ENCODE measurements at places on chromosomes 16 and 17.

DNA sequence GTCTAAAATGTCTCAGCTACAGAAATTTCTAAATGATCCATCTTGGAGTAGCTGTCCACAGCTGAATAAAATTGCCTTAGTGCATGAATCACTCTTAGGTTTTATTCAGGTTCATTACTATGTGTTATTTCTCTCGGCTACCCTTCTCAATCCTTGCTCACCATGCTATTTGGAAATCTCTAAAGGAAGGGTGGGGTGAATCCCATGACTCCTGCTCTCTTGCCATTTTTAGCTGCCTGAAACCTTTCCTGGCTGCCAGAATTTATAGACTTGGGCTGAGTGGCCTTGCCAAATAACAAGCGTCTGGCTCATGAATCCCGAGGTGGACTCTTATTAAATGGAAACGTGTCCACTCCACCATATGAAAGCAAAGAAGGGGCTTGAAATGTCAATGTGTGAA lies 936.1 kb upstream of the SOX9 start:
- DNase-seq, result no peak

- no peak for DNase-seq
Observed at GRCh38 chr17:14777291-14777690, 476.4 kb downstream of the HS3ST3B1 start.

GRCh38 chr16:17515421-17516210 lies 44.9 kb upstream of the XYLT1 start:
- peak; percentile 87 for DNase-seq

- DNase-seq, result no peak
Observed at GRCh38 chr17:61075988-61076387, 323.7 kb upstream of the TBX2 start.

GRCh38 chr16:53159781-53160436 lies 105.1 kb downstream of the CHD9 start:
- peak; percentile 60 for DNase-seq

DNA sequence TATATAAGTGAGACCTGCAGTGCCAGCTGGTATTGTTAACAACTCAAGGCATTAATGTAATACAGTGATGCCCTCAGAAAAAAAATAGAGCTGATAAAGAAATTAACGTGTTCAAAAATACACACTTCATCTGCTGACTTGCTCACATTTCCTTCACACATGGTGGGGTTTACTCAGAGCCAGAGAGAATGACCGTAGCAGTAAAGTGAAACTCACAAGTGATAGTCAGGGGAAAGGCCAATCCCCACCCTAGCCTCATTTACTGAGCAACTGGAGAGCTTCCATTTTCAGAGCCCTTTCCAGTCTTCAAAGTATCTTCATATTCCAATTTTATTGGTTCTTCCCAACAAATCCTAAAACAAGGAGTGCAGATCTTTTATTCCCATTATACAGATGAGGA lies 74.0 kb upstream of the HLF start:
- DNase-seq, result no peak

DNA sequence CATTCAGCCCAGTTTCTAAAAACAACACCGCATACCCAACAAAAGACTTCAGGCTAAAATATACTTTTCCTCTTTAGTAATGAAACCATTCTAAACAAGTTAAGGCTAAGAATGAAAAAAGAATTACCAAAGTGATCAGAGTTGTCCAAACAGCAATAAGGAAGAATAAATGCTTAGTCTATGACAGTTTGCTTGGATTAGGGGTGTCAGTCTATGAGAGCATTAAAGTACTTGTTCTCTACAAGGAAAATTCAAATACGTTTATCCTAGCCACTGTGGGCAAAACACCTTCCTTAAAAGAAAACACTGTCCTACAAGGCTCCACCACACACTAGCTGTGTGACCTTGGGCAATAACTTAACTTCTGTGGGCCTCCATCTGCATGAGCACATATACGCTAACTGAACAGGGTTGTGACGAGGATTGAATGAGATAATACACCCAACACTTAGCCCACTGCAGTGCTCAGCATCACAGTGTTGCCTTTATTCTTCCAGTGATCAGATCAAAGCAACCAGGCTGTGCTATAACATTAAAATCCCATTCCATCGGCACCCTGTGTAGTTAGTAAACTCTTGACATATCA lies 53.6 kb downstream of the TEX2 start:
- DNase-seq, result no peak

- DNase-seq, result no peak
Observed at GRCh38 chr16:51132490-51133115, 18.5 kb downstream of the SALL1 start.

DNA sequence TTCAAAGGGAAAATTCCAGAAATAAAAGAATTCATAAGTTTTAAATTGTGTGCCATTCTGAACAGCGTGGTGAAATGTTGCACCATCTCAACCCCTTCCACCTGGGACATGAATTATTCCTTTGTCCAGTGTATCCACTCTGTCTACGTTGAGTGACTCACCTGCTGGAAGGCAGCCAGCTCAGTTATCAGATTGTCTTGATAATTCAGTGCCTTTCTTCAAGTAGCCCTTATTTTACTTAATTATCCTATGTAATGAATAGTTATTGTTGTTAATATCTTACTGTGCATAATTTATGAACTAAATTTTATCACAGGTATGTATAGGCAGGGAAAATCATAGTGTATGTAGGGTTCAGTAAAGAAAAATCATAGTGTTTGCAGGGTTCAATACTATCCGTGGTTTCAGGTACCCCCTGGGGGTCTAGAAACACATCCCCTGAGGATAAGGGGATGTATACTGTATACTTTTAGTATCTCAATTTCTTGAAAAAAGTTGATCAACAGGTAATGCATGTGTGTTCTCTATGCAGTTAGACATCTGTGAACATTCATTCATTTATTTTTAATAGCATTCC lies 7.7 kb upstream of the PCTP start:
- peak; percentile 18 for DNase-seq

GRCh38 chr16:17612336-17612735 lies 141.6 kb upstream of the XYLT1 start:
- DNase-seq, result no peak

DNA sequence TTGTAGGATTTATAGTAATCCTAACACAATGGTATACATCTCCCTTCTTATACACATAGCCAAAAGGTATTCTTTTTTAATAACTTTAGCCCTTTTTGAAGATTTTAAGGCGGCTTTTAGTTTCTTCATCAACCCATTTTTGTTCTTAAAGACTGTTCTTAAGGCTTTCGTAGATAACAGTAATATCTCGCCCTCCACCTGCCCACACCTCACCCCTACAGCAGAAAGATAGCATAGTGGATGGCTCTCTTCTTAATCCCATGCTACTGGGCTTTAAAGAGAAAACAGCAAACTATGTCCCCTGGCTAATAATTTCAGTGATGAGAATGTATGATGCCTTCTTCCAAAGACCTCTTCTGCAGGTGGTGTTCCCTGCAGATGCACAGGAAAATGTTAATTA lies 8.6 kb downstream of the IGSF6 start:
- no peak for DNase-seq

- no peak for DNase-seq
Observed at GRCh38 chr16:56247018-56247417, 55.7 kb downstream of the GNAO1 start.

- DNase-seq, result no peak
Observed at GRCh38 chr16:31471241-31471874, 594 bp upstream of the TGFB1I1 start.

DNA sequence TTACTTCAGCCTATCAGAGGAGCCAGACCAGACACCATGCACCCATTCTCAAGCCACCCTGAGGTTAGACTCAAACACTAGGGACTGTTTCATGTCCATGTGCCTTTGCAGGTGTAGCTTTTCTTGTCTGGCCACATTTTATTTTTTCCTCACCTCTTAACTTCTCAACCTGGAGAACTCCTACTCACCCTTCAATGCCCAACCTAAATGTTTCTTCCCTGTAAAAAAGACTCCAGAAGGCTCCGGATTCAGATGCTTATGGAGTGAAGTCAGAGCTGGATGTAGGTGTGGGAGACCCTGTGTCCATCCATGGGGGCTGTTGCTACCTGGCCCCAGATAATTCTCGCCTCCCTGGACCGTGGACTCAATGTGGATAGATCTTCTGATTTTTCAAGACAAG lies 44.0 kb upstream of the NLRP1 start:
- DNase-seq, result no peak

All from EL (cell line).